ENCODE measurements at places on chromosomes 6 and 20. TPM values are rescaled to one million over a fixed set of nuclear protein-coding genes. Genes with fewer than 3 reads are reported as not detected.
A peak's percentile ranks its signal among the peaks of the same experiment; 100 is the strongest.

DNA sequence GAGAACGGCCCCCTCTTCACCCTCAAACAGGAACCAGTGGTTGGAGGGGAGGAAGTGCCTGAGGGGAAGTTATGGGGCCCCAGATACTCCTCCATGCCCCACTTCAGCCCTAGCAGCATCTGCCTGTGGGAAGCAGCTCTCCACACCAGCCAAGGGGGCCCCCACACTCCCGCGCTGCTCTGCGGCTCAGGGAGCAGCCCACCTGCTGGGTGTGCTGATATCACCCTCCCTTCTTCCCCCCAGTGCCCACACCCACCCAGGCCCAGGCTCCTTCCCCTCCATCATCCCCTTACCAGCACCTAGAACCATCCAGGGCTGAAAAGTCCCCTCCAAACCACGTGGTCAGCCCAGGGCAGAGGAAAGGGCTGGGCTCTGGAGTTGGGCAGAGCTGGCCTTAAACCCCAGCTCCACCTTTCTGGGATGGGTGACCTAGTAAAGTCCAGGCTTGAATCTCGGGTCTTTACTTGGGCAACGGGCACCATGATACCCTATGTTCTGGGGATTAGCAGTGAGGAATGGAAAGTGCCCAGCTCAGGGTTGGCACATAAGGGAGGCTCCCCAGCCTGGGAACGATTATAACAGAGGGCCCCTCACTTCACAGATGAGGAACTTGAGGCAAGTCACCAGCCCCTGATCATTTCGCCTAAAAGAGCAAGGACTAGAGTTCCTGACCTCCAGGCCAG lies 663 bp downstream of the LST1 start:
- DNase-seq, result peak; percentile 68

The HRH3 gene
- total RNA-seq, result not detected

The SRMS gene
- not detected for total RNA-seq

The DCDC2 gene
- total RNA-seq, result 5.3 TPM

The ETV7 gene
- 6.3 TPM for total RNA-seq
